BE2C (cell line): ENCODE measurements at places on chromosomes 1 and 21.

DNA sequence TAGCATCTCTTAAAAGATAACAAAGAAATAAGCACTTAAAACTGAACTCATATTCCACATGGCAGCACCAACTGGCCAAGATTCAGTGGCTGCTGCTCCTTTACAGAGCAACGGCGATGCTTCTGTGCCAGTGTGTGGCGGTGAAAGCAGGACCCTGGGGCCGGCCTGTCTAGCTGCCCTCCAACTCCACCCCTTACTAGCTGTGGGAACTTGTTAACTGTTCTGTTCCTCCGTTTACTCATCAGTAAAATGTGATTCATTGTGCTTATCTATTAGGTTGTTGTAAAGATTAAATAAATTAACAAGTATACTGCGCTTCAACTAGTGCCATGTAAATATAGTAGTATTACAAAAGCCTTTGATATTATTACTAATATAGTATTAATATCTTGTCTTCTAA lies 133.2 kb downstream of the GDAP2 start:
- DNase-seq, result no peak

DNA sequence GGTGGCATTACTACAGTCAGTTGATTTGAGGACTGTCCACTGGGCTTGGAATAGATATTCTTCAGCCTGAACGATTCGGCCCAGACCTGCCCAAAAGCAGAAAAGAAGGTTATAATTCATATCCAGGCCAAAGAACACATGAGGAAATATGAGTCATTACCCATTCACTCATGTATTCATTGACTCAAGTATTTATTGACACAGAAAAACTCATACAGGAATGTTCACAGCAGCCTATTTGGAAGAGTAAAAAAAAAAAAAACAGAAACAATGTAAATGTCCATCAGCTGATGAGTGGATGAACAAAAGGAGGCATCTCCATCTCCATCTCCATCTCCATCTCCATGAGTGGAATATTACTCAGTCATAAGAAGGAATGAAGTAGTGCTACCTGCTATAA lies 15.9 kb downstream of the ZMYND12 start:
- no peak for DNase-seq

DNA sequence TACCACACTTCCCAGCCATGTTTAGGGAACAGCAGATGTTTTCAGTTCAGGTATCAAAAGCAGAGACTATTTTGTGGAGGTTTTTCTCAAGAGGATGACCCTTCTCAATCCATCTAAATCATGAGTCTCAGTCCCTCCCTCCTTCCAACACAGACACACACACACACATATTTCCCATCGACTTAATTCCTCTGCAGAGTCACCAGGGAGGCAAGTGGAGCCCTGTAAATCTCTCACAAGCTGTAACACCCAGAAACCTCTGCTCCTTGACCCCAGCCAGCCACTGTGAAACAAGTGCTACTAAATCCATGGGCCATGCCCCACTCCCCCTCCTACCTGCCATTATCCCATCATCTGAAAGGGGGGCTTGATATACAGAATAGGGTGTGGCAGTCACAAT lies 10.6 kb upstream of the KCND3 start:
- no peak for DNase-seq

- DNase-seq, result no peak
Measured at GRCh38 chr1:3883194-3883925, 16.7 kb downstream of the C1orf174 start.

- DNase-seq, result no peak
Measured at GRCh38 chr1:61241973-61242381, 159.6 kb downstream of the NFIA start.

GRCh38 chr1:19643602-19644394 lies at the start of gene NBL1:
TSS of gene NBL1 (plus strand) at chr1:19644311. CDS start at chr1:19655031, 10,720 bp downstream.
- peak; percentile 59 for DNase-seq

- no peak for DNase-seq
Measured at GRCh38 chr1:227124473-227124872, 184.4 kb downstream of the COQ8A start.

GRCh38 chr1:187725216-187725615 lies 896.5 kb downstream of the PLA2G4A start:
- no peak for DNase-seq

GRCh38 chr1:15598436-15598835 lies 13.6 kb upstream of the AGMAT start:
- no peak for DNase-seq

DNA sequence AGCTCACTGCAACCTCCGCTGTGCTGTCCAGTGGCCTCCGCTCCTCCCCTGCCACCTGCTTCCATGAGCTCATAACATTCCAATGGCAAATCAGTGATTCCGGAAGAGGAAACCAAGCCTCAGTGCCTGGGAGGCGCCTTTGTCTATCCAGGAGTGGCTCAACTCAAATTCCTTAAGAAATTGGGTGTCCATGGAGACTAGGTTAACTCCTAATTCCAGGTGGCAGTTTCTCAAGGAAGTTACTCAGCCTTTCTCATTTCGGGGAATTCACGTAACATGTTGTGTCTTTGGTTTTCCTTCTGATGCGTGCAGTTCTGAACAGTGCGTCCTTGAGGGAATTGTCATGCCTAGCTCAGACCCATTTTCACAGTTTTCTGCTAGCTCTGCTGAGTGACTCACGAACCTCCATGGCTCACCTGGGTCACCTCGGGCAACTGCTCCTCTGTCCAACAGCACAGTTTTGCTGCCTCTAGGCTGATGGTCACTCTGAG lies 89.9 kb upstream of the DSCAM start:
- DNase-seq, result no peak

DNA sequence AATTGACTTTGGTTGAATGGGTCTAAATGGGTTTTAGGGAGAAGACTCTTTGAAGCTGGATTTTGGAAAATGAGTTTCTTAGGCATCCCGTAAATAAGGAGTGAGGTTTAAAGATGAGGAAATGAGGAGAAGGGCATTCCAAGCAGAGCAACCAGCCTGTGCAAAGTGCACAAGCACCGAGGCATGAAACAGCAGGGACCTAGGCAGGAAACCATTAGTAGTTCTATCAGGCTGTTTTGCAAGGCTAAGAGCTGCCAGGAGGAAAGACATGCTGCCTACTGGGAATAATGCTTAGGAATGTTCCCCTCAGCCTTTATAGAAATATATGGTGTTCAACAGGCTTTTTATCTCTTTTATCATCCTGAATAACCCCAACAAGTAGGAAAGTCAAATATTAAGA lies 153.1 kb upstream of the FGGY start:
- DNase-seq, result no peak

DNA sequence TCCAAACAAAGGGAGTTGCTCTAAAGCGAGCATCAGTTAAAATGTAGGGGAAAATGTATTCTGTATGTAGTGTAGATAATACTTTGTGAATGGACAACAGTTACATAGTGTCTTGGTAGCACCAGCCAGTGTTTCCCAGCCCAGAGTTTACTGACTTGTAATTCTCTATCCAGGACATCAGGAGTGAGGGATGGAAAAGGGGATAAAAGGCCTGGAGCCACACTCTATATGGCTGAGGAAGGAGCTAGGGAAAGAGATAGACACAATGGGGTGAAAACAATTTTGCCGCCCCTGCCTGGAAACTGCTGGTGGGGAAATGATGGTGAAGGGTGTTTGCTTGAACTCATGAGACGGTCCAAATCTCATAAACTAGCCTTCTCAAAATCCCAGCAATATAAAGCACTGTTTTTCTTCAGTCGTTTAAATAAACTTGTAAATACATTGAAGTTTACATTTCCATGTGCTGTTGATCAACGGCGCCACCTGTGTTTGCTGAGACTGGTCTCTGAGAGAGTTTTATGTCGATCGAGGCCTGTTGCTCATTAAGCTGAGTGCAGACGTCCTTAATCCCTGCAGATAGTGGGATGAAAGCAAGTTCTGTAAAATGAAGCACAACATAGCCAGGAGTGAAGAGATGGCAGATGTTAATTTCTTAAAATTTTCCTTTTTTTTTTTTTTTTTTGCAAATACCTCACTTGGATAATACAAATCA lies 27.9 kb upstream of the AGO1 start:
- peak; percentile 9 for DNase-seq

DNA sequence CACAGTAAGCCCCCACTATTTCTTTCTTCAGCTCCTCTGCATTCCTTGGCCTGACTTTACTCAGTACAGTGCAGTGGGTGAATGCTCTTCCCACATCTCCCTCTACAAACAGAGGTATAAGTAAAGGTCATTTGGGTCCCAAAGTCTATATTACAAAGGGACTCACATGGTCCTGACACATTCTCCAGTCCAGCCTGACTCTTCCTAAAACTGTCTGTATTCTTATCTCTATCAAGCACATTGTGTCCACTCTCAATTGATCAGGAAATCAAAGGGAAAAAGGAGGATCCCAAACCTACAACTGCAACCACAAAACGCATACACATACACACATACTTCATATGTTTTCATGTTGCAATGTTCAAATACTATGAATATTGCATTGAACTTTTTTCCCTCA lies 49.4 kb downstream of the FRRS1 start:
- DNase-seq, result no peak

DNA sequence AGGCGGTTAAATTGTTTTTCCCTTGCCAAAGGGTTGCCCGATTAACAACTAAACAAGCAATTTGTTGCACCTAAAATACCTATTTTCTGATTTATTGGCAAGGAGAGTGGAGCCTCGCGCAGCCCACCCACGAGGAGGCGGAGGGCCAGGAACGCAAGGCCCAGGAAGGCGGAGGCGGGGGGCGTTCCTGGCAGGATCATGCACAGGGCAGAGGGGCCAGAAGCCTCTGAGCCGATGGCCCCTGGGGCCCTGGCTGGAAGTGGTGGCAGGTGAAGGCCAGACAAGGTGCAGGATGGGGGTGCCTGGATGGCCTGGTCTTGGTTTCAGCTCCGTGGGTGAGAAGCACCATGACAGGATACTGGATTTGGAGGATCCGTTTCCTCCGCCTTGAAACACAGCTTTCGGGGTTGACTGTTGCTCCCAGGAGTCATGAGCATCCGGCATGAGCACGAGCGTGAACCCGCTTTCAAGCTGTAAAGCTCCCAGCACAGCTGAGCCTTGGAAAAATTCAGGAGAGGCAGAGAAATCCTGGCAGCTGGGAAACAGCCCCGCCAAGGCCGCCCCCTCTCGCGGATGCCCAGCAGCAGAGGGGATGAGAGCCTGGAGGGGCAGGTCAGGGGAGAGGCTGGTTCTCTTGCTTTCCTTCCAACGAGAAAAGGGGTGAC lies 35.0 kb downstream of the AJAP1 start:
- no peak for DNase-seq

DNA sequence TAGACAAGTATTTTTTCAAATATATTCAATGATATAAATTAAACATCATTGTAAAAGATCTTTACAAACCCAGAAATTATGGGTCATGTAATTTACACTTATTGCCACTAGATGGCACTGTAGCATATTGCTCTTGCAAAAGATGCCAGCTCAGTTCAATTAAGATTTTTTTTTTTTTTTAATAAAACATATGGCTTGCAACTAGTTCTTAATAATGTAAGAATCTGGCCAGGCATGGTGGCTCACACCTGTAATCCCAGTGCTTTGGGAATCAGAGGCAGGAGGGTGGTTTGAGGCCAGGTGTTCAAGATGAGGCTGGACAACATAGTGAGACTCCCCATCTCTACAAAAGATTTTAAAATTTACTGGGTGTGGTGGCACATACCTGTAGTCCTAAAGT lies 49.4 kb upstream of the DESI2 start:
- no peak for DNase-seq

DNA sequence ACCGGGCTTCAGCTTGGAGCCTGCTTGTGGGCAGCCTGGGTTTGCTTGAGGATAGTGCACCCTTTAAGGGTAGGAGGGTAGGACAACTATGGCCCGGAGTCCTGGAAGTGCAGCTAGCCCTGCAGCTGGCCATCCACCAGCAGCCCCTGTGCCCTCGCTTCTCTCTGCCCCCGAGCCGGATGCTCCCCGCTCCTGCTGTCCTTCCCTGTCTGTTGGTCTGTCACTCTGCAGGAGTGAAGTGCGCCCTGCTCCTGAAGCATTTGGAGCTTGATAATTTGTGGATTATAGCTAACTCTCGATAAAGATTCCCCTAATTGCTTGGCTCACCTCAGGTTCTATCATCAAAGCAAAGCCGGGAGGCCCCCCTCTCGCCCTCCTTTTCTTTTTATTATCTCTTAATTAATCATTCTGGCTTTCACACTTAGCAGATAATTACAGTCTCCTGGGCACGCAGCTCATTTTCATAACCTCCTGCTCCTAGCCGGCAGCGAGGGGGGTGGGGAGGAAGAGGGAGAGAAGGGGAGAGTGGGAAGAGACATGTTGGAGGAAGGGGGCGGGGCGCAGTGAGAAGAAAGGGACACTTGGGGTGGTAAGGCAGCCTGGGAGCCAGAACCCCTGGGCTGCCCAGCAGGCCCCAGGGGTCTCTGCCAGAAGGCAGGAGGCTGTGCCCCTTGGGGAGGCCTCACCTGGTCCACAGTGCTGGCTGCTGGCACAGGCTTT lies 14.4 kb downstream of the KIRREL1 start:
- DNase-seq, result no peak

GRCh38 chr1:92583821-92584760 lies 97.4 kb upstream of the GFI1 start:
- DNase-seq, result no peak

GRCh38 chr1:211959680-211960079 lies 75.7 kb downstream of the INTS7 start:
- no peak for DNase-seq

GRCh38 chr1:15524021-15524282 lies at the start of gene CASP9:
TSS of gene CASP9 (minus strand) at chr1:15524215. CDS start at chr1:15524200, 15 bp downstream.
- no peak for DNase-seq

DNA sequence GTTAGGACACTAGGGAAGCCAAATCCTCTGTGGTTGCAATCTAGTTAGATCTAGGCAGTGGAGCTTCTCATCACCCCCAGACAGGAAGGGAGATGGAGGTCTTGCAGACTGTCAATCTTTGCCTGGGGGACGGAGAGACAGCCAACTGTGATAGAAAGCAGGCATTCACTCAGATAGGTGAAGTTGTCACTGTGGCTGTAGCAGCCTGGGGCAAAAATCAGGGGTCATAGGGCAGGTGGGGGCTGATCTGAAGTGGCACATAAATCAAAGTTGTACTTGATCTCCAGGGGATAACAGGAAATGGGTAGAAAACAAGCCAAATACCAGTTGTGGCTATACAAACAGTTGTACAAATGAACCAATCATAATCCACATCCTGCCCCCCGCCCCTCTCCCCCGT lies 620.9 kb upstream of the USP24 start:
- DNase-seq, result peak; percentile 6

DNA sequence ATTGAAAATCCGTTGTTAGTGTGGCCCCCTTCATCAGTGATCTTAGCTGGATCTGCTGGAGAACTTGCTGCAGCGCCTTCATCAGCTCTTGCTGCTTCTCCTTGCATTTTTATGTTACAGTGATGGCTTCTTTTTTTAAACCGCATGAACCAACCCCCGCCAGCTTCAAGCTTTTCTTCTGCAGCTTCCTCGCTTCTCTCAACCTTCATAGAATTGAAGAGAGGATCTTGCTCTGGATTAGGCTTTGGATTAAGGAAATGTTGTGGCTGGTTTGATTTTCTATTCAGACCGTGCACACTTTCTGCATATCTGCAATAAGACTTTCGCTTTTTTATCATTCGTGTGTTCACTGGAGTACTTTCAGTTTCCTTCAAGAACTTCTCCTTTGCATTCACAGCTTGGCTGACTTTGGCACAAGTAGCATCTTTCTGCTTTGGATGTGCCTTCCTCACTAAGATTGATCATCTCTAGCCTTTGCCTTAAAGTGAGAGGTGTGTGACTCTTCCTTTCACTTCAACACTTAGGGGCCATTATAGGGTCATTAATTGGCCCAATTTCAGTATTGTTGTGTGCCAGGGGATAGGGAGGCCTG lies 13.1 kb downstream of the RNF187 start:
- no peak for DNase-seq
